ENCODE measurements at places on chromosomes 11 and 22. TPM values are rescaled to one million over a fixed set of nuclear protein-coding genes. Genes with fewer than 3 reads are reported as not detected.

DNA sequence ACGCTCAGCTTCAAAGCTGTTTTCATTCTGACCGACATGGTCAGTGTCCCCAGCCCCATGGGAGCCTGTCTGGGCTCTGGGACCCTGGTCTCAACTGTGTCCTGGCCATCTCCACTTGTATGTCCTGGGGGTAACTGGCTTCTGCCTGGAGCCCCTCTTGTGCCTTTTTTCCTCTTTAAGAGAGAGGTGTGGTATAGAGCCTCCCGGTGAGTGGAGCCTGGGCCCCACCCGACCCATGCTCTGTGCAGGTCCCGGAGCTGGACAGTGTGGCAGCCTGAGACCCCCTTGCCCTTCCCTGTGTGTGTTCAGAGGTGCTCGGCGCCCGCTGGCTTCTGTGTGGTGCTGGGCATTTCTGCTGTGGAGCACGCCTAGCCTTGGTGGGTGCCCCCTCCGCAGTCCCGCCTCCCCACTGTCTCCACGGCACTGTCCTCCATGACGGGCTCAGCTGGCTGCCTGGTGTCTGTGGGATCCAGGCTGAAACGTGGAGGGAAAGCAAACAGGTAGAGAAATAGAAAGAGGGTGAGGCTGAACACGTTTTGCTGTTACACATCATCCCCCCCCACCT lies 74.9 kb downstream of the PARVB start:
- no peak for DNase-seq
- H3K4me3 ChIP-seq = no peak overlapping the region
- H3K27me3 ChIP-seq = no peaks in the 10 kb centered on the region
- H3K27ac ChIP-seq = no peak overlapping the region
- H3K36me3 ChIP-seq = no peaks in the 10 kb centered on the region

Gene CBX7
- total RNA-seq = 1.7 TPM

GRCh38 chr11:41950470-41951143 lies 491.2 kb upstream of the LRRC4C start:
- no peaks in the 10 kb centered on the region for H3K36me3 ChIP-seq
- no peaks in the 10 kb centered on the region for H3K27me3 ChIP-seq
- H3K4me1 ChIP-seq = no peaks in the 10 kb centered on the region
- no peak overlapping the region for H3K27ac ChIP-seq
- no peak overlapping the region for H3K4me3 ChIP-seq

DNA sequence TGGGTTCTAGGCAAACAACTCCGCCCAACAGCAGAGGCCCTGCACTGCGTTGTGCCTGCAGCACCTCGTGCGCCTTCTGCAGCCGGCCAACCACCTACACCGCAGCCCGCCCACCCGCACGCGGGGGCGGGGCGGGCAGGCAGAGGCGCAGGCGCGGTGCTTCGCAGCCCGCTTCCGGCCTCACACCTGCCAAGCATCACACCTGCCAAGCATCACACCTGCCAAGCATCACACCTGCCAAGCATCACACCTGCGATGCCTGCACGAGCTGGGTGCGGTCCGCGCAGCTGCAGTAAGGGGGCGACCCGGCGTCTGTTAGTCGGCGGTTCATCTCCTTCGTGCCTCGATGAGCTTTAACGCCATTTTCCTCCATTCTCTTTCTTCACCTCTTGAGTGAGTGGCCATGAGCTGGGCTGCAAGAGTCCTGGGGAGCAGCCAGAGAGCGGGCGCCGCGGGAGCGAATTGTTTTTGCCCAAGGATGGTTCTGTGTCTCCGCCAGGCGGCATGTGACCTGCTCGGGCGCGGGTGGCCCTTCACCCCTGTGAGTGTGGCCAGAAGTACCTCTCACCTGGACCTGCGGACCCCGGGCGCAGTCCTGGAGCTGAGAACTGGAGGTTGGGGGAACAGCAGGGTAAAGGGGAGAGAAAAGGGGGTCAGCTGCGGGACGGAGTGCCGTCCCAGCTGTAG lies at the start of gene LDHAL6A:
Gene LDHAL6A, plus strand, starts transcription at position 171 of the 687 bp plus-strand sequence. CDS start 825 bp downstream, outside the sequence.
- no peaks in the 10 kb centered on the region for H3K36me3 ChIP-seq
- no peaks in the 10 kb centered on the region for H3K27me3 ChIP-seq

DNA sequence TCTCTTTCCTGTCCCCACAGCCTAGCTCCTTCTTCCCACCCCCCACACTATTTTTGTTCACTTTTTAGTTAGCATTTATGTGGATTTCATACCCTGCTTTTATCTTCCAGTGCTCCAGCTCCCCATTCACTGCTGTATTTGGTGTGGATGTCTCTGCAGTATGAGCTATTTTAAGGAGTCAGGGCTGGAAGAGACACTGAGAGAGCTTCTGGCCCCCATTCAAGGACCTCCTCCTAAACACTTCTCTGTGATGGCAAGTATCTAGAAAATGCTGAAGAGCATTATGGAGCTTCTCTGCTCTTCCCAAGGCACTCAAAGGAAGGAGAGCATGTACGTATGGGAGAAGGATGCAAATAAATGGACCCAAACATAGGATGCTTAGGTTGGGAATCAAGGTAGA lies 79.5 kb downstream of the RAB30 start:
- H3K4me3 ChIP-seq = no peak overlapping the region
- H3K27me3 ChIP-seq = no peaks in the 10 kb centered on the region
- H3K36me3 ChIP-seq = peaks cover 80% of the 10 kb centered on the region
- H3K27ac ChIP-seq = peak overlapping the region; percentile 21
- peaks cover 67% of the 10 kb centered on the region for H3K4me1 ChIP-seq

GRCh38 chr11:70176940-70177689 lies 26.0 kb upstream of the FADD start:
- peak; percentile 85 for DNase-seq
- no peaks in the 10 kb centered on the region for H3K36me3 ChIP-seq
- H3K4me3 ChIP-seq = no peak overlapping the region
- H3K4me1 ChIP-seq = no peaks in the 10 kb centered on the region
- H3K27me3 ChIP-seq = no peaks in the 10 kb centered on the region

Gene SLC22A24
- total RNA-seq = not detected

DNA sequence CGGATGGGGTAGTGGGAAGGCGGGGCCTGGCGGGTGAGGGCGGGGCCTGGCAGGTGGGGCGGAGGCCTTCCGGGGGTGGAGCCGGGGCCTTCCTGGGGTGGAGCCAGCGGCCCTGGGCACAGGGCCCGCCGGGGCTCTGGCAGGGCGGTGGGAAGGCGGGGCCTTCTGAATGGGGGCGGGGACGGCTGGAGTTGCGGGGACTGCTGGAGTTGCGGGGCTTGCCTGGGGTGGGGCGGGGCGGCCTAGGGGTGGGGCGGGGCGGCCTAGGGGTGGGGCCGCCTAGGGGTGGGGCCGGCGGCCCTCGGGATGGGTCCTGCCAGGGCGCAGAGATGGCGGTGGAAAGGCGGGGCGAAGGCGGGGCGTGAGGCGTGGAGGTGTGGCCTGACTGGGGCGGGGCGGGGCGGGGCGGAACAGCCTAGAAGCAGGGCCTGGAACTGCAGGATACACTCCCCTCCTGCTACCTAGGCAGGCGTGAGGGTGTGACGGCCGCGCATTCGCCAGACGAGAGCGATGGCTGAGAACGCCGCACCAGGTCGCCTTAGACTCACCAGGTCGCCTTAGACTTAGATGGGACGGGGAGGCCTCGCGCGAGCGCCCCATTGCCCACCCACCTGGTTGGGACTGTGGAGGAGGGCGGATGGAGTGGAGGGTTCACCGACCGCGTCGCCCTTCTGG lies 19.3 kb downstream of the RRP7A start:
- DNase-seq = peak; percentile 95

Gene KRTAP5-11
- not detected for total RNA-seq

DNA sequence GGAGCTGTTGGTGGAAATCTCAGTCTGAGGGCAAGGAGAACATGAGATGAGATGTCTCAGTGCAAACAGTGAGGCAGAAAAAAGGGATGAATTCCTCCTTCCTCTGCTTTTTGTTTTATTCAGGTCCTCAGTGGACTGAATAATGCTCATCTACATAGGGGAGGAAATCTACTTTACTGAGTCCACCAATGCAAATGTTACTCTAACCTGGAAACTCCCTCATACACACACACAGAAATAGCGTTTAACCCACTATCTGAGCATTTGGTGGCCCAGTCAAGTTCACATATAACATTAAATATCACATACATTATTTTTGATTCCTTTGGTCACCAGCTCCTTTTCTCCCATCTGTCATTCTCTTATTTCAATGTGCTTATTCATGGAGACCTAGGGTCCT lies 418.8 kb downstream of the TMEM135 start:
- peaks cover 81% of the 10 kb centered on the region for H3K4me1 ChIP-seq
- no peaks in the 10 kb centered on the region for H3K27me3 ChIP-seq
- H3K36me3 ChIP-seq = no peaks in the 10 kb centered on the region
- peak; percentile 77 for DNase-seq
- H3K4me3 ChIP-seq = peak overlapping the region; percentile 5
- peak overlapping the region; percentile 93 for H3K27ac ChIP-seq

DNA sequence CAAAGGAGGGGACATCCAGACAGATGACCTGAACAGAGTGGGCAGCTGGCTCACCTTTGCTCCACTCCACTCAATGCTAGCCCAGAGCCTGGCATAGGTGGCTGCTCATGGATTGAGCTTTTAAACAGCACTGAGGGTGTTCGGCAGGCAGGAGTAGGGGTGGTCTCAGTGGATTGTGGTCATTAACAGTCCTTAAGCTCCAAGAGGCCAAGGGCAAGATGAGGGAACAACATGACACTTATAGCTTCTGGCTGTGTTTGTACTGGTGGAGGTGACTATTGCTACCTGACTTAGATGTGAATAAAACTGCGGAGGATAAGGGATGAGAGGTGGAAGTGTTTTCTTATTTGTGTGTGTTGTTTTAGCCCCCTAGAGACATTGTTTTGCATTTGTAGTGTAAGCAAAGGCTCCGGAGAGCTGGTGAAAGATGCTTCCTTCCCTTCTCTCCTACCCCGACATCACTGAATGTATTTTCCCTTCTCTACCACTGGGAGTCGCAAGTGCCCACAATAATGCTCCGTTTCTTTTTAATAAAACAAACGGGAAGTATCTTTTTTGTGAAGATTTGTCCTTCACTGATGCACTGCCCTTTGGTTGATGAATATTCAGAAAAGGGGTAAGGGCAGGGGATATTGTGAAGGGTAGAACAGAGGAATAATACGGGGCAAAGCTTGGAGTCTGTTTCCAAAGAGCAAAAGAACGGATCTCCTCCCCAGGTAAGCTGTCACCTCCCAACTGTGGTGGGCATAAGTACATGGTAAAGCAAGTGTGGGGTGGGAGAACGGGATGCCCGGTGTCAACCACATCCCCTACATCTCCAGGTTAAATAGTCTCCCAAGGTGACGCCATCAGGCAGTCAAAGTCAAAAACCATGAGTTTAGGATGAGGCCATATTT lies 27.5 kb upstream of the MTNR1B start:
- peak; percentile 90 for DNase-seq
- no peaks in the 10 kb centered on the region for H3K4me1 ChIP-seq
- H3K4me3 ChIP-seq = no peak overlapping the region

GRCh38 chr22:36467946-36468345 lies 13.5 kb downstream of the TXN2 start:
- H3K4me1 ChIP-seq = no peaks in the 10 kb centered on the region
- DNase-seq = no peak
- H3K4me3 ChIP-seq = no peak overlapping the region
- no peak overlapping the region for H3K27ac ChIP-seq
- H3K36me3 ChIP-seq = no peaks in the 10 kb centered on the region
- no peaks in the 10 kb centered on the region for H3K27me3 ChIP-seq

Gene RIN1
- 0.78 TPM for total RNA-seq

DNA sequence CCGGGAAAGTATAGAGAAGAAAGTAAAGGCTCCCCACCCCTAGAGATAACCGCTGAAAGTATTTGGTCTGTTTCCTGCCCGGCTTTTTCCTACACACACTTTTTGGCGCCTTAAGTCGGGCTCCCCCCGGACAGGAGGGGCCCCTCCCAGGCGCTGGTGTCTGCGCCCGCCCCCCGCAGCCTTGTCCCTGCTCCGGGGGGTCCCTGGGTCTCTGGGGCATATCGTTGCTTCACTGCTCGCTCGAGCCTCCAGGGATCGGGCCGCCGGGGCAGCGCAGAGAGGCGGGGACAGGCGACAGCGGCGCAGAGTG lies 928 bp upstream of the CRACR2B start:
- H3K27me3 ChIP-seq = no peaks in the 10 kb centered on the region
- peak overlapping the region; percentile 70 for H3K4me3 ChIP-seq
- H3K4me1 ChIP-seq = peaks cover 42% of the 10 kb centered on the region
- no peak for DNase-seq
- H3K27ac ChIP-seq = no peak overlapping the region

GRCh38 chr11:104776501-104777170 lies 121.6 kb downstream of the CASP12 start:
- H3K27me3 ChIP-seq = 0 out of 2 replicates have a peak, but pooled peaks cover 3% of the 10 kb centered on the region
- DNase-seq = no peak
- no peaks in the 10 kb centered on the region for H3K36me3 ChIP-seq

Gene AQP11
- total RNA-seq = 1.9 TPM

DNA sequence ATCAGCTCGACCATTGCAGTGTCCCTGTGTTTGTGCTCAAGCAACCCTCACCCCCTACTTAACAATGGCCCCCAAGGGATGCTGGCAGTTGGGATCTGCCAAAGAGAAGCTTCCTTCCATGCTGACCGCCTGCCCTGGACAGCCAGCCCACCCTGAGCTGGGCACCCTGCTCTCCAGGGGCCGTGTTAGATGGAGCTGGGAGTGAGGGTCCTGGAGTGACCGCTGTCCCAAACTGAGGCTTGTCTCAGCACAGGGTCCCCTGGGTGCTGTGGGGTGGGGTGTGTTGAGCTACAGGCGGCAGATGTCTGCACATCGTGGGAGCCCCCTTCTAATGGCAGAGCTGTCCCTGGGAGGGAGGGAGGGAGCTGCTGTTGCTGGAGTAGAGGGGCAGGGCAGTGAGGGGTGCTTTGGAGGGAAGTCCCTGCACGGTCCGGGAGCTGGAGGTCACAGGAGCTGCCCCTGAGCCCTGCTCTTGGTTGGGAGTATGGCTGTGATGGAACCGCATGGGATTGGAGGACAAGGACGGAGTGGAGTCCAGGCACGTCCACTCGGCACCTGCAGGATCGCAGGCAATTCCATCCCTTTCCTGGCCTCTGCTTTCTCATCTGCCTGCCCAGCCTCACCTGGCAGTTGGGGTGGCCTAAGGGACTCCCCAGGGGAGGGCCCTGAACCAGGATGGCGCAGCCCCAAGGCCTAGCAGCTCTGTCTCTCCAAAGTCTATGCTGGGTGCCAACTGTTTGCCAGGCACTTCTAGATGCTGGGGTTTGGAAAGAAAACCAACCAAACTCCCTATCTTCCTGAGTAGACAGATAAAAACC lies 126.3 kb downstream of the ARHGAP8 start:
- H3K27me3 ChIP-seq = no peaks in the 10 kb centered on the region
- no peak overlapping the region for H3K27ac ChIP-seq
- H3K4me1 ChIP-seq = no peaks in the 10 kb centered on the region
- H3K36me3 ChIP-seq = no peaks in the 10 kb centered on the region
- DNase-seq = no peak

DNA sequence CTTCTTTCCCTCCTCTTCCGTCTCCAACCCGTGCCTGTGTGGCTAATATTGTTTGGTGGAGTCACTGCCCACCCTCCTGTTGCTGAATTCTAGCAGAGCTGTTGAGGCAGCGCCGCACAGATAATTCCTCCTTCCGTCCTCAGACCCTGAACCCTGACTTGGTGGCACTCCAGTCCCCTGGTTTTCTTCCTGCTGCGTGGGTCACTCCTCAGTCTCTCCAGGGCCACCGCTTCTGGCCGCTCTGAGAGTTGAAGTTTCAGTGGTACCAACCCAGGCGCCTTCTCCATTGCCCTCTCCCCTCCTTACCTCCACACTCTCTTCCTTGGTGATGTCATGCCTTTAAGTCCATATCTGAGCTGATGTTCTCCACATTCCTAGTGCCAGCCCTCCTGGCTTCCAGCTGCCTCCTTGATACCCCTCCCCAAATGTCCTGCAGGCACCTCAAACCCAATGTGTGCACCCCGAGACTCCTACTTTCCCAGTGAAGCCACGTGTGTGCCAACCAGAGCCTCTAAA lies 54.5 kb upstream of the RASD2 start:
- H3K36me3 ChIP-seq = no peaks in the 10 kb centered on the region
- H3K4me1 ChIP-seq = no peaks in the 10 kb centered on the region
- no peak overlapping the region for H3K27ac ChIP-seq
- no peak overlapping the region for H3K4me3 ChIP-seq

All from Karpas-422 (cell line).